Foreskin melanocyte (primary cell): ENCODE measurements at places on chromosomes 6 and 20.
A peak's percentile ranks its signal among the peaks of the same experiment; 100 is the strongest.

- no peak for DNase-seq
These were observed 4.9 kb upstream of the ADA start for GRCh38 chr20:44656448-44656847.

- peak; percentile 80 for DNase-seq
These were observed 202.7 kb upstream of the MARCKS start for GRCh38 chr6:113654396-113654795.

GRCh38 chr6:139529420-139529819 is 155.0 kb upstream of the CITED2 start:
- no peak for DNase-seq

GRCh38 chr20:32521780-32522525 is 63.2 kb downstream of the NOL4L start:
- DNase-seq, result no peak

DNA sequence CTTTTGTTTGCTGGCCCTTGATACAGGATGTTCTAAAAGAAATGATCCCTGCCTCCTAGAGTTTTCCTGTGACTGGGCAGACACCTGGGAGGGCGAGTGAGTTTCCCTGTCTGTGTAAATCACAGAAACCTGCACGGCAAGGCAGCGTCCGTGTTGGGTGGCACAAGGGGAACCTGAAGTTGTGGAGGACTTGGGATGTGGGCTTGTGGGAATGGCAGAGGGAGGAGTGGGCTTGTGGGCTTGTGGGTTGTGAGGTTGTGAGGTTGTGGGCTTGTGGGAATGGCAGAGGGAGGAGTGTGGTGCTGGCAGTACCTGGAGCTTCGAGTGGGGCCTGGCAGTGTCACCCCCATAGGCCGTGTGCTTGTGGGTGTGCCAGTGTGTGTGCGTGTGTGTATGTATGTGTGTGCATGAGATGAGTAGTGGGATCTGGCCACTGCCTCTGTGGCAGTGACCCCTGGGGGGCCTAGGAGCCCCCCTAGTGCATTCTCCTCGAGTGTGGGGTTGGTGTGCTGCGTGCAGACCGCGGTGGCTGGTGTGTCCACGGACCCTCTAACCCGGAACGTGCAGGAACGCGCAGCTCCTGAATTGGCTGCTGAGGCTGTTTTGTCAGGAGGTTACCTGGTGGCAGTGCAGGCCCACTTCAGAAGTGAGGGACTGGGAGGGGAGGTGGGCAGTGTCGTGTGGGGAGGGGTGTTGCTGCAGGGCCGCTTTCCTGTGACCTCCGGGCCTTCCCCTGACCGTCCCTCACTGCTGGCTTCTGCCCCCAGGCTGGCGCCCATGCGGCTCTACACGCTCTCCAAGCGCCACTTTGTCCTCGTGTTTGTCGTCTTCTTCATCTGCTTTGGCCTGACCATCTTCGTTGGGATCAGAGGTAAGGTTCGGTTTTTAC is 13.0 kb downstream of the TMEM181 start:
- DNase-seq, result no peak

DNA sequence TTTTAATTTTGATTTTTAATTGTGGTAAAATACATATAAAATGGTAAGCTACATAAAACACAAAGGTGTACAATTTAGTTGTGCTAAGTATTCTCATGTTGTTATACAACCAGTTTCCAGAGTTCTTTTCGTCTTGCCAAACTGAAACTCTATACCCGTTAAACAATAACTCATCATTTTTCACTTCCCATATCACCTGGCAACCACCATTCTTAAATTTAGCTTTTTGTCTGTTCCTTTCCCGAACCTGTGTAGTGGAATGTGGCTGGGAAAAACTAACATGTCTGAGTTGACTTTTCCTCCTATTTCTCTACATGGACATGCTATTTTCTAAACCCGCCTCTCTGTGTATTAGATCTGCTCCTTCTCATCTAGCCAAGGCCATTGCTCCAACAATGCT is 27.6 kb downstream of the RPRD1B start:
- DNase-seq, result no peak

GRCh38 chr20:64256282-64256935 is 861 bp downstream of the PCMTD2 start:
- DNase-seq, result no peak

GRCh38 chr6:44854712-44855443 is 467.4 kb downstream of the CDC5L start:
- DNase-seq, result no peak

GRCh38 chr20:16654858-16655535 is 74.8 kb upstream of the SNRPB2 start:
- DNase-seq, result no peak

- peak; percentile 41 for DNase-seq
These were observed 135.3 kb downstream of the CDH4 start for GRCh38 chr20:61387204-61387953.

DNA sequence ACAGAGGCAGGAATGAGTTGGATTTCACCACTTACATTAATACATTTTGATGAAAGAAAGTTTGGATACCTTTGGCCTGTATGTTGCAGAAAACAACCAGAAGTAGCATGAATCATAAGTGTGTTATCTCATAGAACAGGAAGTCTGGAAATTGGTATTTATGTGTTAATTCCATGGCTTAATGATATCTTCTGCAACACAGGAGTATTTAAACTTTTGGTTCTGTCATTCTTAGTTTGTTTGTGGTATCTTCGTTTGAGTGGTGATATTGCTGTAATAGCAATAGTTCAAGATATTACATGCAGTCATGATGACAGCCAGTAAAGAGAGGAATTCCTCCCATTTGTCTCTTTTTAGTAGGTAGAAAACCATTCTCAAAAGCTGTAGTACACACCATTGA is 177.3 kb downstream of the CDKAL1 start:
- no peak for DNase-seq

DNA sequence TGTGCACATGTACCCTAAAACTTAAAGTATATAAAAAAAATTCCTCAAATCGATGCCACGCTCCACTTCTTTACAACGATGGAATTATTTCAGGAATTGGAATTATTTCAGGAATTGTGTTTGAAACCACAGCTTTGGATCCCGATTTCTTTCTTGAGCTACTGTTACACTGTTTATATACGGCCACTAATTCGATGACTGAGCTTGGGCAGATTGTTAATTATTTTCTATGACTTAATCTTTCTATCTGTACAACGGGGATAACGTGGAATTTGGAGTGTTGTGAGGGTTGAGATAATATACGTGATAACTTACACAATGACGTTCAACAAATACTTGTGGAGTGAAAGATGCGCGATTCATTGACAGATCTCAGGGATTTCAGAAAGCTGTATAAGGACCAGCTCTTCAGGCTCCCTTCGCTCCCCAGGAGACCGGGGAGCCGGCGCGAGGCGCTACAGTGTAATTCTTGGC is 171.3 kb downstream of the SLC16A10 start:
- no peak for DNase-seq

DNA sequence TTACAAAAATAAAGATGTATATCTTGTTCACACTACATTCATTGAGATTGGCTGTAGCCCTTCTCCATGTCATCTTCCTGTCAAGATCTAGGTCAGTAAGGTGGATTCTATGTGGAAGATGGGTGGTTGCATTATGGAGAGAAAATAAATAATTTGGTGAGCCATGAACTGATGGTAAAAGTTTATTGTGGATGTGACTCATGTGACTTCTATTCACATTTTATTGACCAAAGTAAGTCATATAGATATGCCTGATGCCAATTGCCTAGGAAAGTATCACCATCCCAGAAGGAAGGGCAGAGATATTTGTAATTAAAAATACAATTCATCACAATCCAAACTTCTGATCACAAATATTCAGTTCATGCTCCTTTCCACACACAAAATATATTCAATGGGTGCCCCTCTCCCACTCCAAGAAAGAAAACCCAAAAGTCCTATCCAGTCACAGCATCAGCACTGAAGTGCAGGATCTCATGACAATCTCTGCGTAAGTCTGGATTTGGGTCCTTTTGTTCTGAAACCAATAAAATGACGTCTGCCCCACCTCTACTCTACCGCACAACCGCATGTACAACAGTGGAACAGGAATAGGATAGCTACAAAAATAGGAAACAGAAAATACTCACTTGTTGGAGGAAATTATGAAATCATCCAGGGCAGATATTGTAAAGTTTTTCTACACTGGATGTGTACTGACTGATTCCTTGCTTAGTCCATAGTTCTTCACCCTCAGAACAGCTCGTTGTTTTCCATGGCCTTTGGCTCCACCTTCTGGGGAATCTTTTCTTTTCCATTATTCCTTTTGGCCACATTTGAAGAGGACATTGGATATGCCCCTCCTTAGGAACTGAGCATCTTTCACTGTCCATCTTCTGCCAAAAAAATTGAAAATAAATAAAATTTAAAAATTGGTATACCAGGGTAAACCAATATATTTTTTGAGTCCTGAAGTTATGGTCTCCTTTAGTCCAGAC is 16.1 kb upstream of the SLC17A3 start:
- peak; percentile 59 for DNase-seq

DNA sequence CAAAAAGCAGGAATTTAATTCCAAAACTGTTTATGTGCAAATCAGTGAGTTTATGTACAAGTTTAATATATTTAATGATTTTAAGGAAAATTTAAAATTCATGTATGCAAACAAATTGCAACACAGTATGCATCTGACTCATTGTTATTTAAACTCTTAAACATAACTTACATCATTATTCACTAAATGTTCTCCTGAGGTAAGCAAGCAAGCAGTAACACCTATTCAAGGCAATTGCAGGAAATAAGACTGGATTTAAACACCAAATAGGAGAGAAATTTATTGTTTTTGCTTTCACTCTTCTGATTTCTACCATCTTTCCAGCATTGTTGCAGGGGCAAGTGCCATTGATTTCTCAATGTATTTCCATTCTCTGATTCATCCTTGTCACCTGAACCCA is 239.5 kb downstream of the TFAP2A start:
- no peak for DNase-seq

- DNase-seq, result no peak
These were observed 19.5 kb upstream of the TAF8 start for GRCh38 chr6:42030585-42031506.

DNA sequence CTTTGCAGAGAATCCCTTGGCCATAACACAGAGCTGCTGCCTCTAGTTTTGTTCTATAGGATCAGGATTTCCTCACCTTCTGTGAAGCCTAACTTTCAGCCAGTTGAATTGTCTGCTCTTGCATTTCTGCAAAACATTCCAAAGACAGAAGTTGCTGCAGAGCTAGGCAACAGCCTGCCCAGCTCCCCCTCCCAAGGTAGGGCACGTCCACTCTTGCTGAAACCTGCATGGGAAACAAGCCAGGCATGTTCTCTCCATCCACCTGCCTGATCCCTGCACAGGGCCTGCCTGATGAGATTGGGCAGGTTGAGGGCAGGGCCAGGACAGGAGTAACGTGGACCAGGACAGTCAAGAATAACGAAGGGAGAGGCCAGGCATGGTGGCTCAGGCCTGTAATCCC is 58.9 kb upstream of the NAA20 start:
- no peak for DNase-seq

DNA sequence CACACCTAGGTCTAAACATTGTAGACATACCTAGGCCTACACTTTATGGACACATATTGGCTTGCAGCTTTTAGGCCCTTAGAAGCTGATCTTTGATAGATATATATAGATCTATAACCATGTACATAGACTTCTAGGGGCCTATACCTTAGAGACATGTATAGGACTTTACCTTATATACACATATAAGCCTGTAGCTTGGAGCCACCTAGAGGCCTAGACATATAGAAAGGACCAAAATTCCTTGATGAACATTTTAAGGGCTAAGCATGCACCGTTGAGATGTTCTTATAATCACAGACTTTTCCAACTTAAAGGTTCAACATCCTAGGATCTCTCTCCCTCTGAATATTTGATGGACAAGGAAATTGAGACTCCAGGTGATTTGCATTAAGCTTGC is 371.7 kb upstream of the SASH1 start:
- no peak for DNase-seq

DNA sequence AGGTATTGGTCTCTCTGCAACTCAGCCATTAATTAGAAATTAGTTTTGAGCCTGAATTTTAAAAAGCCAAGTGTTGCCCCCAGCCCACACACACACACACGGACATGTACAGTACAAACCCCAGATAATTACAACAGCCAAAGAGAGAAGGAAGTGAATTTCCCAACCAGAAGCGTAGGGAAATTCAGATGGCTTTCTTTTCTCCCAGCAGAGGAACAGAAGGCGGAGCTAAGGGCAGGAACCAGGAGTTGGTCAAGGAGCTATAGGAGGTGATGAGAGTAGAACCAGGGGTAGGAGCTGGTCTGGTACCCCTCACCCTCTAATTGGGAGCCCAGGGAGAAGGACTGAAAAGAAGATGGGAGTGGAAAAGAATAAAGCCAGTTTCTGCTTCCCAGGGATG is 3.9 kb upstream of the ZBTB9 start:
- DNase-seq, result no peak

DNA sequence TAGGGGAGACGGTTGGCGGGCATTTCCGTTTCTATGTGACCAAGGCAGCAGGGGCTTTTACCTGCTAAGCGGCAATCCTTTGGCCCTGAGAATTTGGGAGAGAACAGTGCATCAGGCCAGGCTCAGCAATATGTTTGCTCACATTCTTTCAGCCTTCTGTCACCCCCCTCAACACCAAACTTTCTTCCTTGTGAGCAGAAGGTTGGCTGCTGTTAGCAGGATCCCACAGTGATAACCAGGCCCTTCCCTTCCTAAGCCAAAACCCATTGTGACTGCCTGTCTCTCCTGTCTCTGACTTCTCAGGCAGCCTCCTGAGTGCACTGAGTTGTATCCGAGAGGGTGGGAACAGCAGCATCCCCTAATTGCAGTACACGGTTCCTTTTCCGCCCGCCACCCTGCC is 43.7 kb downstream of the STK35 start:
- DNase-seq, result no peak

DNA sequence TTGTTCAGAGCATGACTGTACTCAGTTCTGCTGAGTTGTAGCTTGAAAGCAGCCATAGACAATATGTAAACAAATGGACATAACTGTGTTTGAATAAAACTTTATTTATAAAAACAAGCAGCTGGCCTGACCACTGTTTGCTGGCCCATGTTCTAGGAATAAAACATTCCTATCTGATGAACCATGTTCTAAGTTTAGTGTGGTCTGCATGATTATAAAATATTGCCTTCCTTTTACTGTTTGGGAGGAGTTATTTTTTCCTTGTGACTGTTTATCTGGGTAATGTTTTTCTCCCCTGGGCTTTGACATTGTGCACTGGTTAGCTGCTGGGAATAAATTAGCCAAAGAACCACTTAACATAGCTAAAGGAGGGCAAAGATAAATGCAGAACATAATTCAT is 55.1 kb downstream of the CDS2 start:
- peak; percentile 52 for DNase-seq

GRCh38 chr20:43096931-43097260 is 92.8 kb downstream of the PTPRT start:
- no peak for DNase-seq

GRCh38 chr6:53924821-53925422 is 130.1 kb downstream of the LRRC1 start:
- no peak for DNase-seq

DNA sequence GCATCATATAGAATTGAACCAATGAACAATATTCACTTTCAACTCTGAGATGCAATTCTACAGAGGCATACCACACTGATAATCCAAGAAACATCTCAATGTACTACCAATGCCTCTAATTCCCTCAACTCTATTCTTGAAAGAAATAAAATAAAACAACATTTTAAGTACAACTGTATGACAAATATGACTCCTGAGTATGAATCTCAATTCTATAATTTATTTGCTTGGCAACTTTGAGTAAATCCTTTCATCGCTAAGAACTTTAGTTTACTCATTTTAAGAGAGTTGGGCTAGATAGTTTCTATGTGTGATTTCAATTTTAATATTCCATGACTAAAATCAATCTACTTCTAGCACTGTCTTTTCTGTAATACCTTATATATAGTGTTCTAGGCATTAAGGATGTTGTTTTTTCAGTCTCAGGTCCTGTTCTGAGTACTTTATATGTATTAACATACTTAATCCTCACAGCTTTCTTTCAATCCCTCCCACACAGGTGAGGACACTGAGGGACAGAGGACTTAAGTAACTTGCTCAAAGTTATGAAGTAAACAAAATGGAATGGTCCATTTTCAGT is 33.4 kb downstream of the GOPC start:
- no peak for DNase-seq
